ENCODE measurements at places on chromosomes 6 and 20.

DNA sequence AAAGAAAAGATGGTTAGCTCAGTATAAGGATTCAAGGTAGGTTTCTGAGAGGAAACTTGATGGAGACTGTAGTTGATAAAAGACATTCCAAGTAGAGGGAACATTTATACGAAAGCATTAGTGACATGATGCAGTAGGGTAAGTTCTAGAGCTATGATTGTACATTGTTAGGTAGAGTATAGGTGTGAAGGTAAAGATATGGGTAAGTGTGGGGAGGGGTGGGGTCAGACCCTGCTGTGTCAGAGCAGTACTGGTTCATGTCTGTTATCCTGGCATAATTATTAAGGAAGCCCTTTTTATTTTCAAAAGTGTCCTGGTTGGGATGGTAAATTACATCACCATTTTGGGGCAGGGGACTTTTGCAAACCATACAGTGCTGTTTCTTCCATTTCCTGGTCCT, 635.8 kb downstream of the COL12A1 start:
- no peak for DNase-seq

DNA sequence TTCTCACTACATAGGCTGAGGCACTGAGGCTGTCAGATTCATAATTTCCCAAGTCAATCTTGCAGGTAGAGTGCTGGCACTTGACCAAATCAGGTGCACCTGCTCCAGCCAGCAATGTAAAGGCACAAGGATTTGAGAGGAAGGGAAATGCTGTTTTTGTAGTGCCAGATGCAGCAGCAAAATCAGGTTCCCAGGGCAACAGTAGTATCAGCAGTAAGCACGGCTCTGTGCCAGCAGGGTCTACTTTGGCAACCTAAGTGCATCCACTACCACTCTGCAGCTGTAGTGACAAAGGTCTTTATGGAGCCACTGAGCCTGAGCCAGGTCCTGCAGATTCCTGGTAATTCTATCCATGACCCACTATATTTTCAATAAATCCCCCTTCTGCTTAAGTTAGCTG, 329.5 kb downstream of the TPBG start:
- DNase-seq = no peak

DNA sequence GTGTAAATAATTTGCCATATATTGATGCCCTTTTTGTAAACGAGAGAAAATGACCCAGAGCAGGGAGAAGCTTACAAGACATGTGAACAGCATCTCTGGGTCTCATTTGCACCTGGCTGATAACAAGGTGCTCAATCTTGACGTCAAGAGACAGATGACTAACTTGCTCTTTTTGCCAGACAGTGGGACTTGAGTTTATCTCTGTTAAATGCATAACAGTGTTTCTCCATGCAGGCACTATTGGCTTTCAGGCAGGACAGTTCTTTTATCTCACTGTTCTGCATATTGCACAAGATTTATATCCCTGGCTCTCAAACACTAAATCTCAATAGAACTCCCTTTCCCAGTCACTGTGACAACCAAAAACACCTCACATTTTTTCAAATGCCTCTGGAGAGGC, 56.4 kb downstream of the RFX6 start:
- DNase-seq = no peak

DNA sequence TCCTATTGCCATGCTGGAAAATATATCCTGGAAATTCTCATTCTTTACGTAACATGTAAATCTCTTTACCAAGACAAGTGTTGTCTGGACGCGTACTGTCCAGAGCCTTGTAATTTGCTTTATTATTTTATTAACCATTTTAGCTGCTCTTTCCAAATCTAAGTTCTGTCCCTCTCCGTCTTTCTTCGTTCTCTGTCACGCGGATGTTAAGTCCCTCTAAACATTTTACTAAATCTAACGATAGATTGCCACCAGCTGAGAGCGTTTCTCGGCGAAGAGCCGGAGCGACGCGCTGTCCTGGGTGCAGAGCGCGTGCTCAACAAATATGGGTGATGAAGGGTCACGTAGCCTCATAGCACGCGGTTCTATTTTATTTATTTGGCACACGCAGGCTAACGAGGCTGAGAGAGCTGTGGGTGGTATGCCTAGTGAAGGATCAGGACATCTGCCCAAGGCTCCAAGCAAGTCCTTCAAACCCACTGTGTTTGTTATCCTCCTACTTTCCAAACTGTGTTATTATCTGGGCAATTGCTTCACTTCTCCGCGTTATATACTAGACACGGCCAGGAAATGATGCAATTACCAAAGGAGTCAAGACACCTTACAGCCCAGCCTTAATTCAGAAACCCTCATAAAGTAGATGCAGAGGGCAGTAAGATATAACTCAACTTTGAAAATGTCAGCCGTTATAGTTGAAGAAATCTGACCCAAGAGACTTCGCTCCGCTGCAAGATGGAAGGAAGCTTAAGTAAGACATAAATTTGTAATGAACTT, 10.0 kb upstream of the NCOA7 start:
- DNase-seq = peak; percentile 81

DNA sequence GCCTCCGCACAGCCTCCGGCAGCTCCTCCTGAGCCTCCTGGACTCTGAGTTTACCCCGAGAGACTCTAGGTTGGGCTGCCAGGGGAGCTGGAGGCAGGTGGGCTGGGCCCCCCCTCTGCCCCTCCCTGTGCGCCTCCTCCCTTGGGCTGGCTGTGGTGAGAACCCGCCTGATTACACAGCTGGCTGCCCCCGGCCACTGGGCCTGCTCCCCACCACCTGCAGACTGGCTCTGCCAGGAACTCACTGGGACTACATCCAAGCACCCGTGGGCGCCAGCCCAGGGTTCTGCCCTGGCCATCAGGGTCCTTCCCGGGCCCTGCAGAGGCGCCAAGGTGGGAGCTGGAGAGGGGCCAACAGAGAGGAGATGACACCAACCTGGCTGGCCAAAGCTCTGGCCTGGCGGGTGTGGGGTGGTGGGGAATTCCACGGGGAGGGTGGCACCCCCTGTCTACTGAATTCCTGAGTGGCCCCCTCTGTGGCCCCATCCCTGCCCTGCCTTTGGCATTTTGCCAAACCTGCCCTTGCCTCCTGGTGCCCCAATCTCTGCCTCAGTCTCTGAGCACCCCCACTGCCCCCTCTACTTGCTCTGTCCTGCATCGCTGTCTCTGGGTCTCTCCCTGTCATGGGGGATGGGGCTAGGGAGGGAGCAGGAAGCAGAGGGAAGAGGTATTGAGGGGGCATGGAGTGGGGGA, 21.9 kb upstream of the CDH22 start:
- no peak for DNase-seq

DNA sequence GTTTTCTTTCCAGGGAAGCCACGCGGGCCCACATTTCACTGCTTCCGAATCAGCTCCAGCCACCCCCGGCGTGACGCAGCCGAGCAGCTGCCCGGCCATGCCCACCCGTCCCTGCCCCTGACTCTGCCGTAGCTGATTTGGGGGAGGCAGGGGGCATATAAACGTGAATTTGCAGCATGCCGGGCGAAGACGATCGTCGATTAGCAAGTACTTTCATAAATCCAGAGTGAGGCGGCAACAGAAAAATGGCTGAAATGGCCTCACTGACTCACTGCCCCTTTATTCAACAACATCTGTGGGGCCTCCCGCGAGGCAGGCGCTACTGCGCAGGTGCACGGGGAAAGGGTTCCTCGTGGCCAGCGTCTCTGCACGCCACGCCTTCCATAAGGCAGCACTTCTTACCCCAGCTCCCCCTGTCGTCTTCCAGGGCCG, 118.0 kb downstream of the DLL1 start:
- no peak for DNase-seq

GRCh38 chr6:116307001-116307400, 27.3 kb upstream of the TSPYL1 start:
- DNase-seq = no peak

- no peak for DNase-seq
Measured at GRCh38 chr6:51841626-51842025, 245.8 kb downstream of the PKHD1 start.

GRCh38 chr6:150417899-150418826, 49.4 kb downstream of the IYD start:
- peak; percentile 93 for DNase-seq

DNA sequence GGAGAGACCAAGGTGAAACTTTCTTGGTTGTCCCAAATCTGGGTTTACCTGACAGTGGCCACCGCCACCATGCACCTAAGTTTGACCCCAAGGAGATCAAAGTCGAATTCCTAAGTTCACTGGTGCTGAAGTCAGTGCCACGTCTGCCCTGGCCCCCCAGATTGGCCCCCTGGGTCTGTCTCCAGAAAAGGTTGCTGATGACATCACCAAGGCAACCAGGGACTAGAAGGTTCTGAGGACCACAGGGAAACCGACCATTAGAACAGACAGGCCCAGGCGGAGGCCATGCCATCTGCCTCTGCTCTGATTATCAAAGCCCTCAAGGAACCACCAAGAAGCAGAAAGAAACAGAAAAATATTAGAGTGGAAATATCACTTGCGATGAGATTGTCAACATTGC, 91.2 kb downstream of the DLL1 start:
- no peak for DNase-seq

DNA sequence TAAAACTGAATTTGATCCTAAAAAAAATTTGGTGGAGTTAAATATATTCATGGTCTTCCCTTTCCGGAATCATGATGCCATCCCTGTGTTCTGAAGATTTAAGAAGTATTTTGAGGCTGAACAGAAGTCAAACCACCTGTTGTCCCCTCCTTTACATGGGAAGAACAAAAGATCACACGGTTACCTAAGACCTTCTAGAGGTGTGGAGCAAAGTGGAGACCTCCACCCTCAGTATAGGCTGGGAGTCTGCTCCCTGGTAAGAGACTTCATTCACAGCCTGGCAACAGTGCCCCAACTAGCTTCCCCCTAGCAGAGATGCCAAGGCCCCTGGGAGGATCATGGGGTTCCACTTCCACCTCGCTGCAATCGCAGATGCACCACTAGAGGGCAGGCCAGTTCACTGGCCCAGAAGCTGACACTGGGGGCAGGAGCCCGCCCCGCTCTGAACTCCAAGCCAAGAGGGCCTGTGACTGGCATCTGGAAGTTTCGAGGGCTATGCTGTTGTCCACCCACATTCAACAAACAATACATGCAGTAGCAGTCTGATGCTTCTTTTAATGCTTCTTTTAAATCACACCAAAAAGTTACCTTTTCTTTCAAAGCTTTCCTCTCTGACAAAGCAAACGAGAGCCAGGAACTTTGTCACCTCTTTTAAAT, 19.5 kb upstream of the UBE2J1 start:
- peak; percentile 78 for DNase-seq

- DNase-seq = no peak
Measured at GRCh38 chr6:169263374-169263773, 9.7 kb upstream of the THBS2 start.

- no peak for DNase-seq
Measured at GRCh38 chr6:127332383-127332961, 10.9 kb downstream of the ECHDC1 start.

GRCh38 chr20:36642136-36642535, 3.9 kb downstream of the SLA2 start:
- no peak for DNase-seq

DNA sequence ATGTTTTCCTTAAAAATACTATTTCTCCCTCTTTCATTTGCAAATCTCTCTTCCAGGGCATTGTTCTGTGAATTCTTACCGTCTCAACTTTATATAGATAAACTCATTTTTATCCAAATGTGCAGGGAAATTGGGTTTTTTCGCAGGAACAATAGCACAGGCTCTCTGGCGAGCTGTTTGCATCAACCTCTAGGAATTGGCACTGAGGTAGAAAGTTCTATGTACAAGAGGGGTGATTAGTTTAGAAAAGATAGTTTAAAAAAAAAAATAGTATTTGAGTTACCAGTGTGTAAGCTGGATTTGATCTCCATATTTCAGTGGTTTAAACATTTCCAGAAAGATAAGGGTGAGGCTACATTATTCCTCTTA, 129.7 kb upstream of the BTN3A2 start:
- no peak for DNase-seq

GRCh38 chr6:89081129-89081422, 525 bp downstream of the PNRC1 start:
- no peak for DNase-seq

DNA sequence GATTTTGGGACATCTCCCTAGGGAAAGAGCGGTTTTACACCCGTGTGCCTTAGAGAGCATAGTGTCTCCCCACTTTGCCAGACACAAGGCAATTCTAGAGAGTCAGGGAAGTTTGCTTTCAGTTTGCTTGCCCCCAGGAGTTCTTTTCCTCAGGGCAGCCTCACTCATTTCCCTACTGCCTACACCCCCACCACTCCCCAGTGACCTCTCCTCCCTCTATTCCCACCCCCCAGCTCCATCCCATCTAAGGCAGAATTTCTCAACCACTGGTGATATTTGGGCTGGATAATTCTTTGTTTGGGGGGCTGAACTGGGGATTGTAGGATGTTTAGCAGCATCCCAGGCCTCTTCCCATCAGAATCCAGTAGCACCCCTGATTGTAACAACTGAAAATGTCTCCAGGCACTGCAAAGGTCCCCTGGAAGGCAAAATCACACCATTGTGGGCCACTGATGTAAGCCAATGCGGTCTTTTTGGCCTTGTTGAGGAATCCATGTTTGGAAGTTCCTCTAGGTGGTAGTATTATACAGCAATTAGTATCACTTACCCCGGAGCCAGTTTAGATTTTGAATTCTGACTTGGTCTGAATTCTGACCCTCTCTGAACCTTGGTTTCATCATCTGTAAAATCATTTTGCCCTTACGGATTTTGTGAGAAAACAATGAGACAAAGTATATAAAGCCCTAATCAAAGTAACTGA, 1.3 kb downstream of the EPPIN start:
- DNase-seq = peak; percentile 75

GRCh38 chr6:74870403-74870802, 335.4 kb downstream of the COL12A1 start:
- DNase-seq = peak; percentile 31

DNA sequence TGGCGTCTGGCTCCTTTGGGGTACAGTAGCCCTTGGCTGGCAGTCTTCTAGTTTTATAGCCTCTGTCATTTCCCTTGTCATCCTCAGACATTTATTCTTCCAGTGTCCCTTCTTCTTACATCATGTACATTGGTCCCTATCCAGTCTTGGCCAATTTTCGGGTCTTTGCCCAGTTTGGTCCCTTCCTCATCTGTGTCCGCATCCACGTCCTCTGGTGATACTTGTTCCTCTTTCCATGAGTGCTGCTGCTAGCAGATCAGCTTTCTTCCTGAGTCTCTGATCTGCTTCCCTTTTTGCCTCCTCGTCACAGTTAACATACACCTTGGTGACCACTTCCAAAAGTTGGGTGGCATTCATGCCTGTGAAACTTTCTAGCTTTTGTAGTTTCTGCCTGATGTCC, 86.2 kb upstream of the GPR6 start:
- DNase-seq = no peak

DNA sequence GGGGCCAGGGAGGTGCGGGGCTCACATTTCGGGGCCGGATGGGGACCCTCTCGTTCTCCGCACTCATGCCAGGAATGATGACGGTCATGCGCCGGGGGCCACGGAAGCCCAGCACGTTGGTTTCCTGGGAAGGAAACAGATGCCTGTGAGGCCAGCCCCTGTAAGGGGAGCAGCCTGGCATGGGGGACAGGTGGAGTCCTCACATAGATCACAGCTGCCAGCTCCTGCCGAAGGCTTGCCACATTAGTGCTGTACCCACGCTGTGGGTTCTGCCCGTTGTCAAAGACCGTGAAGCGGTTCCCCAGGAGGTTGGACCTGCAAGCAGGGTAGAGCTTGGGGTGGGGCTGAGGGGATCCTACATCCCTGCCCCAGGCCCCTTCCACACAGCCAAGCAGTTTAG, 6.7 kb upstream of the TEAD3 start:
- no peak for DNase-seq
